ENCODE measurements at places on chromosomes 1 and 21.
A peak's percentile ranks its signal among the peaks of the same experiment; 100 is the strongest.

GRCh38 chr21:44347911-44348451, 5.4 kb upstream of the TRPM2 start:
- peak; percentile 83 for DNase-seq

DNA sequence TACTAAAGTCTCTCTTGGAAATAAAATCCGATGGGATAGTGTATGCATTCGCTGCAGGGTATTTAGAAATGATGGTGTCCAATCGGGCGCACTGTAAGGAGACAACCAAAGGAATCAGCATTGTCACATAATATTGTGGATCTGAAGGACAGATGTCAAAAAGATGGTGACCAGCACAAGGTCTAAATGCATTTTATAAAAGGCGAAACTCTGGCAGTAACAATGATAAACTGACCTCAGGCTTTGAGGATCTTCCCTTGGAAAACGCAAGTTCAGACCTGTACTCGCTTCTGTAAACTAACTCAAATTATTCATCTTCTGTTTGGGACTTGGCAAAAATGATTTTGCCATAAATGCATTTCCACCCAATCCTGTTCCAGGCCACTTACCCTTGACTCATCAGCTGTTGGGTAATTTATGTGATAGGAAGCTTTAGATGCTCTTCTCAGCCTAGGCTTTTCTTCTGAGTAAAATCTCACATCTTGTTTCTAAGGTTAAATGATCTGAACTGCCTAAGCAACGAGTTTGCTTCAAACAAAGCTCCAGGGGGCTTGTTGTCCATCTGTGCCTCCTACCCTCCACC, 33.8 kb downstream of the STPG1 start:
- no peak for DNase-seq

GRCh38 chr1:232853994-232854797, 49.0 kb downstream of the MAP10 start:
- no peak for DNase-seq

DNA sequence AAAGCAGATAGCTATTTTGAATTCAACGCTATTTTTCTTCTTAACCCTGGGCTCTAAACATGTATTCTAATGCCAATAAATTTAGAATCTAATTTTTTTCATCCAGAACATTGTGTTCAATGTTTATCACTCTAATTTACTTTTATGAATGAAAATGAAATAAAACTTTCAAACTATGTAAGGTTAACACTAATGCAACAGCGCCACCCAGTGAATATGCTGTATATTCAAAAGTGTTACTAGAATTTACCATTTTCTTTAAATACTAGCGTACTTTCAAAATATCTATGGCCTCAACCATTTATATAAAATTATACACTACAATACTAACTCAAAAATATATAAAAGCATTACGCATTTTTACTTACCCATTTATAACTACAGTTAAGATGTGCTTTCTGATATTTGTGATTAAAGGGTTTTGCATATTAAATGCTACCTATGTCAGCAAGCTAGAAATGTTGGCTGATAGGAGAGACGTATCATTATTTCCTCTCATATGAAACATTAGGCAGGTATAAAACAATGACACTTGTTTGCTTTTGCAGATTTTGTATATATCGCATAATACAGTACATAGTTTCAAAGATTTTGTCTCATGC, 5.9 kb upstream of the NUF2 start:
- DNase-seq = peak; percentile 30

DNA sequence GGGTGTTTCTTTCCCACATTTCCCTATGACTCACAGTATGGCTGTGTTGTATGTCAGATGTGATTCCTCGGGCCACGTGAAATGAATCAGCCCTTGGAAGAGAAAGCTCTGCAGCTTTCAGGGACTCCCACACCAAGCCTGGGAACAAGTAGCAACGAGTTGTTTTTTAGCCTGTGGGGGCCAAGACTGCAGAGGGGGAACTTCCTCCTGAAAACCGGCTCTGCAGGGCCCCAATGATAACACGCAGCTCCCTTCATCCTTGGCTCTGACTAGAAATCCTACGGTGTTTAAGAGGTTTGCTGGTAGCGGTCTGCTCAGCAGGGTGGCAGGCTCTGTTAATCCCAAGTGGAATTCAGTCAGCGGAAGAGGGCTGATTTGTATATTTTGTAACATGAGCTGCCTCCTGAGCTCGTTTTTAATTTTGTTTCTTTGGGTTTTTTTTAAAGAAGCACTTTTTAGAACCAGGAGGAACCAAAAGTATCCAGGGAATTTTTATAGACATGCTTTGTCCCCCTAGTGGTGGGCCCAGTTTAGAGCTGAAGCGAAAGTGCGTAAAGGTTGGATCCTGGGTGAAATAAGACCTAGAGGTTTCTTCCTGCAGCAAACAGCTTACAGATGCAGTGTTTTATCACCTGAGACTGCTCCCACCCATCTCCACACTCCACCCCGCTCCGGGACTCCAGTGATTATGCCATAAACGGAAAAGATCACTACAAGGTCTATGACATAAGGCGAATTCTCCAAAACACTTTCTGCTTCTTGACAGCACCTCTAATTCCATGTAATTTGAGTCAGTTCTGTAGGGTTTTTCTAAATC, 48.8 kb downstream of the LAMC2 start:
- peak; percentile 84 for DNase-seq
